ENCODE measurements at places on chromosomes 16 and 17.

- no peak for DNase-seq
Observed at GRCh38 chr17:59763861-59764260, 56.4 kb downstream of the VMP1 start.

DNA sequence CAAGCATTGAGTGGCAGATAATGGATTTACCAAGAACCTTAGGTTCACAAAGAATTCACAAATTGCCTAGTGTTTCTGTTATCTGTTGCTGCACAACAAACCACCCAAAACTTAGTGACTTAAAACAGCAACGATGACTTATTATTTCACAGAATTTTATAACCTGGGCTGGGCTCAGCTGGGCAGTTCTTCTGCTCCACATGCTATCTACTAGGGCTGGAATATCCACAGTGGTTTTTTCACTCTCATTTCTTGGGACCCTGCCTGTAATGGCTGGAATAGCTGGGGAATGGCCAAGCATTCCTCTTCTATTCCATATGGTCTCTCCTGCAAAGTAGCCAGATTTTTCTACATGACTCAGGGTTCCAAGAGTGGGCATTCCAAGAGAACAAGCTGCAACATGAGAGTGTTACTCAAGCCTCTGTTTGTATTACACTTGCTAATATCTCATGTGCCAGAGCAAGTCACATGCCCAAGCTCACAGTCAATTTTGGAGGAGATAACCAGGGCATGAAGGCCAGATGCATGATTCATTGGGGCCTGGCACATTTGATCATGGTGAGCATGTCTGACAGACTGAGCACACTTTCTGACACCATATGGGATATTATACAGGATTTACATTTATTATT, 4.9 kb upstream of the PSMD7 start:
- no peak for DNase-seq

DNA sequence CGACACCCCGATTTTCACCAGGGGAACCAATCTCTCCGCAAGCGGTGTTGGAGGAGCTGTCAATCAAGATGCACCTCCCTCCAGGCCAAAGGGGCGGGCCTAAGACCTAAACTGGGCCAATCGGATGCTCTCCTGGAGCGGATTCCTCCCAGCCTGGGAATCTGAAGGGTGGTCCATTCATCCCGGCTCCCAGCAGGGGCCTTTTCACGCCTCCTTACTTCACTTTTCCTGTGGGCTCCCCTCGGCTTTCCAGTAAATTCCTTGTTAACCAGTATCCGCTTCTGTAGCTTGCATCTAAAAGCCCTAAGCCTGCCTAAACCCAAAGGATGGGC, 17.1 kb downstream of the C16orf74 start:
- DNase-seq: no peak

- no peak for DNase-seq
Observed at GRCh38 chr17:57293077-57293476, 36.8 kb downstream of the MSI2 start.

GRCh38 chr17:27471321-27472269, 15.3 kb downstream of the KSR1 start:
- DNase-seq: no peak

Data from NCI-H2107 (cell line).